ENCODE measurements at places on chromosomes 7 and 10.
A peak's percentile ranks its signal among the peaks of the same experiment; 100 is the strongest.

GRCh38 chr10:43190775-43191174, 52.5 kb downstream of the CSGALNACT2 start:
- no peak for DNase-seq

DNA sequence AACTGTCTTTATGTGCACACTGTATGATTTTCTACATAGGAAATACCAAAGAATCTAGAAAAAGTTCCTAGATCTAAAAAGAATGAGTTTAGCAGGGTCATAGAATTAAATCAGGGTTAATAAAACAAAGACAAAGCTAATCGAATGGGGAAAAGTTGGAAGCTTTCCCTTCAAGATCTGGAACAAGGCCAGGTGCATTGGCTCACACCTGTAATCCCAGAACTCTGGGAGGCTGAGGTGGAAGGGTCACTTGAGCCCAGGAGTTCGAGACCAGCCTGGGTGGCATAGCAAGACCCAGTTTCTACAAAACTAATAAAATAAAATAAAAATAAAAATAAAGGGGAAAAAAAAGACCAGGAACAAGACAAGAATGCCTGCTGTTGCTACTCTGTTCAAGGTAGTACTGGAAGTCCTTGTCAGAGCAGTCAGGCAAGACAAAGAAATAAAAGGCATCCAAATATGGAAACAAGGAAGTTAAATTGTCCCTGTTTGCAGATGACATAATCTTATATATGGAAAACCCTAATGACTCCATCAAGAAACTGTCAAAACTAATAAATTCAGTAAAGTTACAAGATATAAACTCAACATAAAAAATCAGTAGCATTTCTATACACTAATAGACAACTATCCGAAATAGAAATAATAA, 76.1 kb upstream of the RHEB start:
- DNase-seq, result no peak

- DNase-seq, result no peak
Measured at GRCh38 chr7:68840991-68841390, 757.3 kb upstream of the AUTS2 start.

GRCh38 chr10:24008164-24009091, 200.5 kb upstream of the KIAA1217 start:
- DNase-seq, result no peak

DNA sequence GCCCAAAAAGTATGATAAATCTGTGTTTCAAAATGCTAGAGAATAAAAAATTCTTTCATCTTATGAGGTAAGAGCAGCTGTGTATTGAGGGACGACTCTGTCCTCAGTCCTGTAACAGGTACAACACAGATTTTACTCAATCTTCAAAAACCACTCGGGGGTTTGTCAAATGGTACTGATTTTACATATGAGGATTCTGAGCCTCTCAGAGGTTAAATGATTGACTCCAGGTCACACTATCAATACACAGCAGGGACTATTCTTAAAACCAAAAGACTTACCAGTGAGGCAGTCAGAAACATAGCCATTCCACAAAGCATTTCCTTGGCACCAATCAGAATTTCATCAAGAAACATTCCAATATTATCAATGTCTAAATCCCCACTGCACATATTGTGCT, 95.5 kb downstream of the SGMS1 start:
- DNase-seq, result no peak

DNA sequence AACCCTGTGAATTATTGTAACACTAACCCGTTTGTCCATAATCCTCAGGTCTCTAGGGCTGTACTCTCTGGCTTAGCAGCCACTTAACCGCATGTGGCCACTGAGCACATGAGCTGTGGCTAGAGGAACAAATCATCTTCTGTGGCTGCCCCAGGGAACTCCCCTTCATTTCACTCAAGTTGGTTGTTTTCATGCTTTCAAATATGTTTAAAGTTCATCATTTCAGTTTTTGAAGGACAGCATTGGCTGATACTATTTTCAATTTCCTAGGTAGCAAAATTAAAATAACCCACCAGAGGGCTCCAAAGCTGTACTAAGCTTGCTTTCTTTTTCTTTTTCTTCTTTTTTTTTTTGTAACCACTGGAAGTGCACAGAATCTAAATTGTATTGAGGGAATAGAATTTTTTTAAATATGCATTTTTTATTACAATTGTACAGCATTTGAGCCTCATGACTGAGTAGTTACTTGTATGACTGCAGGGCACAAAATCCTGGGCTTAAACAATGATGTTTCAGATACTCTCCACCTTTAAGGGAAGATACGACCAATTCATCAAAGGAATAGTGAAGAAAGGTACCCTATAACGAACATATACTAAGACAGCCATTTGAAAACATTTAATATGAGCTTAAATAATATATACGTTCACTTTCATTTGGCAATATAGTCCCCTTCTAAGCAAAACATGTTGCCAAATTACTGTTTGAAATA, 38.6 kb downstream of the MRC1 start:
- no peak for DNase-seq

DNA sequence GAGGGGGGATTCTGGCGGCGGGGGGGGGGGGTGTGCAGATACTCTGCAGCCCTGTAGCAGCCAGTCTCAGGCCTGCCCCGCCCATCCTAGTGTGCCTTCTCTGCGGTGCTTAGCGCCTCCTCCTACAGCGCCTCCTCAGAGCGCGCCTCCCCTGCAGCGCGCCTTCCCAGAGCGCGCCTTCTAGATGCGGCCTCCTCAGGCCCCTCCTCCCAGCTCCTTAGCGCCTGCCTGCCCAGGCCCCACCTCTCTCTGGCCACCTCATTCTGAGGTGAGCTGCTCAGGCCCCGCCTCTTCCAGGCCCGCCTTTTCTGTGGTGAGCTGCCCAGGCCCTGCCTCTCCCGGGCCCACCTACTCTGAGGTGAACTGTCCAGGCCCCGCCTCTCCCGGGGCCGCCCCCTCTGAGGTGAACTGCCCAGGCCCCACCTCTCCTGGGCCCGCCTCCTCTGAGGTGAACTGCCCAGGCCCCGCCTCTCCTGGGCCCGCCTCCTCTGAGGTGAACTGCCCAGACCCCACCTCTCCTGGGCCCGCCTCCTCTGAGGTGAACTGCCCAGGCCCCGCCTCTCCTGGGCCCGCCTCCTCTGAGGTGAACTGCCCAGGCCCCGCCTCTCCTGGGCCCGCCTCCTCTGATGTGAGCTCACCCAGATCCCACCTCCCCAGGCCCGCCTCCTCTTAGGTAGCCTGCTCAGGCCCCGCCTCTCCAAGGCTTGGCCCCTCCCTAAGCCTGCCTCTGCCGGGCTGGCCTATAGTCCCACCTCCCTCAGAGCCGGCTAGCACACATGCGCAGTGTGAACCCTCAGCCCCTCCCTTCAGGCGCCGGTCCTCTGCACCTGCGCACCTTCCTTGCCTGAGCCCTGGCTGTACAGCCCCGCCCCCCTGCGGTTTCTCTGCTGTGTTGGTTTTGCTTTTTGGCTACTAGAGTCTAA, 2.1 kb upstream of the SGCE start:
- peak; percentile 75 for DNase-seq

DNA sequence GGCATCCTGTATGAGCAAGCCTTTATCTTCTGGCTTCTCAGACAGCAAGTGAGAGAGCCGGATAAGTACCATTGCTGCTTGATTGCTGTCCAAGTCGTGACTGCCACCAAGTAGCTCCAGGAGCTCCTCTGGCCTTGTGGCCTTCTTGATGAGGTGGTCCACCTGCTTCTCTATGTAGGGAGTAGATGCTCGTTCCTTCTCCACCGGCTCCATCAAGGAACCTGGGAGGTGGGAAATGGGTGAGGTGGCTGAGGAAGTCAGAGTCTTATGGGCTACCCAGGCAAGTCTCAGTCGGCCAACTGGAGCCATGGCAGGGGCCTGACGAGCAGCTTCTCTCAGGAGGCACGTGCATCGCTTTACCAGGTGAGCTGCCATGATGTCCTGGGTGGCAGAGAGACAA, 2.6 kb downstream of the TBRG4 start:
- no peak for DNase-seq

GRCh38 chr10:111756217-111757061, 427.1 kb downstream of the GPAM start:
- DNase-seq, result peak; percentile 1

GRCh38 chr10:13224210-13224995, 9.8 kb downstream of the UCMA start:
- DNase-seq, result no peak

DNA sequence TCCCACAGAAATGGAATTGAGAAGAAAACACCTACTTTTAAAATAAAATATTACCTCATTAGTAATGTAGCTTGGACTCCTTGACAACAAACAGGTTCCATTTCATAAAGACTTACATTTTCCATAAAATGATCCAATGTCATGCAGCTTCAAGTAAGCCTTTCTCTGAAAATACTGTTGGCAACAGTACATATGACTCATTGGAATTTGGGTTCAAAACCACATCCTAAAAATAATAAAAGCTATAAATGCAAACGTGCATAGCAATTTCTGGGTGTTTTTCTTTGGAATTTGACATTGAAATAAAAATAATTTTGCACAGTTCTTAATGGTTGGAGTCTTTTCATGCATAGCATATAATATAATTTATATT, 47.9 kb downstream of the FHIP2A start:
- no peak for DNase-seq

DNA sequence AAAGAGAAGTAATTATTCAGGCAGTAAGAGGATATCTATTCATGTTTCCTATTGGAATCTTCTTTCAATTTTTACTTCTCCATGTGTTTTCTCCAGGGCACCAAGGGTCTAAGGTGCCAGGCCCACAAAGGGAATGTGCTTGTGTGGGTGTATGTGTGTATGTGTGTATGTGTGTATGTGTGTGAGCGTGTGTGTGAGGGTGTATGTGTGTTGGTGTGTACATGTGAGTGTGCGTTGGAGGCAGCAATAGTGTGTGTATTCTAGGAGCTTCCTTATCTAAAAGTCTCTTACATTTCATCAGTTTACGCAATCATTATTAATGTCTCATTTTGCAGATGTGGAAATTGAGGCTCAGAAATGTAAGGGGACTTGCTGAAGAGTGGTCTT, 28.3 kb downstream of the RAMP3 start:
- no peak for DNase-seq

DNA sequence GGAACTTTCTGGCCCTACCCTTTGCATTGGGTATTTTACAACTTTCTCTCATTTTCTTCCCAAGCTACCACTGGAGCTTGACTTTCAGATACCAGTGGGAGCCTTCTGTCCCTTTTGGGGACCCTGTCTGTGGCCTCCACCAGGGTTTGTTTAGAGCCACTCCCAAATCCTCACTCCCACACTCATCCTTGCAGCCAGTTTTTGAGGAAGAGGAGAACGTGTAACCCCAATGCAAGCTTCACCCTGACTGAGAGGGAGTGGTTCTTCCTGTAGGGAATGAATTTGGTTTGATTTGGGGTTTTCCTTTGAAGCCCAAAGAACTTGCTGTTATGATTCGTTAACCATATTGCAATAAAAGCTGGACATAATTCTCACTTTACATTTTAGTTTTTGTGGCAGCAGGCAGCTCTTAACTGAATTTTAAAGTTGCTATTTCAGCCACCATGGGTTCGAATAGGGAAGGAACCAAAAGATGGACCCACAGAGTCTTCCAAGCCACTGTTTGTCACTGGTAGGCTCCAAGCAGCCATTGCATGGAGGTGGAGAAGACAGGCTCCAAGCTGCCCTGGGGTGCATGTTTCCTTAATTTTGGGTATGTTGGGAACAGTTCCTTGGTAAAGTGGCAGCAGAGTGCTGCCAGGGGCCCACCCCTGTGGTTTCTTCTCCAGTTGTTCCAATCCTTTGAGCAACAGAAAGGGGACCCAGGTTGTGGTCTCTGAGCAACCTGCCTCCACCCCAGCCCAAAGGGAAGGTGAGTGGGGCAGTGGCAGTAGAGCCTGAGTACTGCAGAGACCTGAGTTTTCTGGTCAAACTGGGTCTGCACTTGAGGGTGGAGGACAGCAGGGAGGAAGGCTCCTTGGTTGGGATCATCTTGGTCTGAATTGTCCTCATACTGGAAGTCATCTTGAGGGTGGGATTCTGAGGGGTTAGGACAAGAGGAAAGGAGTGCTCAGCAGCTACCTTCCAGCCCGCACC, 5.1 kb downstream of the EVX1 start:
- no peak for DNase-seq

GRCh38 chr10:485776-486175, 203.7 kb downstream of the DIP2C start:
- DNase-seq, result no peak

- no peak for DNase-seq
Measured at GRCh38 chr10:97519342-97519741, 20.6 kb downstream of the UBTD1 start.

DNA sequence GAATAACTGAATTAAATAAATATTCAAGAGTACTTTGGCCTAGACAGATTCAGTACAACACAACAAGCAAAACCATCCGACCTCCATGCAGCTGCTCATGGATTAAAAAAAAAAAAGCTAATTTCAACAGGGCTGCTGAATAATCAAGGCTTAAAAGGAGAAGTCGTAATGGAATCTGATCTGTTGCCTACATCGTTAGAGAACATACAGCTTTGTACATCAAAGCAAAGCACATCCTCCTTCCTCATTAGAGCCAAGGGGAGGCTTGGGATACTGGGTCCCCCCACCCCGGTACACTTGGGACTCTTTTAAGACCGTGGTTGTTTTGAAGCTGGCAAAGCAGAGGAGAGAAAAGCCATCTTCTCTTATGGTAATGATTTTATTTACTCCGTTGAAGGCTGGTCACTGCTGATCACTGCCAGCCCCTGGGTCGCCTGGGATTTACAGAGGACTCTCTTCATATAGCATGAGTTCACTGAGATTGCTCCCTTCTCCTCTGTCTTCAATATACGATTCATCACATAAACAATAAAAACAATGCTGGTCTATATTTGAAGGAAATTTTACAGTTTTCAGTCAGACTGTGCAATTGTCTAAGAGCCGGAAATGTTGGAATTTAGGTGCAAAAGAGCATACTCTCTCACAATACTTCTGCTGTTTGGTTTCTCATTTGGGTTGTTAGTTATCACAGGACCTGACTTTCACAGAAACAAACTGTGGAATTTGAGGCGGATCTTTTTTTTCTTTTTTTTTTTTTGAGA, 148.8 kb downstream of the FAM107B start:
- no peak for DNase-seq

DNA sequence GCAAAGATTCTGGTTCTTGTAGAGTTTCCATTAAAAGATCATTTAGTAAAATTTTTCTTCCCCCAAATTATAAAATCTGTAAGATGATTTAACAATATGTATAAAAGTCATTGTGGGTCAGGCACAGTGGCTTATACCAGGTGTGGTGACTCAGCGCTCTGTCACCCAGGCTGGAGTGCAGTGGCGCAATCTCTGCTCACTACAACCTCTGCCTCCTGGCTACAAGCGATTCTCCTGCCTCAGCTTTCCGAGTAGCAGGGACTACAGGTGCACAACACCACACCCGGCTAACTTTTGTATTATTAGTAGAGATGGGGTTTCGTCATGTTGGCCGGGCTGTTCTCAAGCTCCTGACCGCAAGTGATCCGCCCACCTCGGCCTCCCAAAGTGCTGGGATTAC, 68.0 kb downstream of the SEPTIN14 start:
- DNase-seq, result no peak

DNA sequence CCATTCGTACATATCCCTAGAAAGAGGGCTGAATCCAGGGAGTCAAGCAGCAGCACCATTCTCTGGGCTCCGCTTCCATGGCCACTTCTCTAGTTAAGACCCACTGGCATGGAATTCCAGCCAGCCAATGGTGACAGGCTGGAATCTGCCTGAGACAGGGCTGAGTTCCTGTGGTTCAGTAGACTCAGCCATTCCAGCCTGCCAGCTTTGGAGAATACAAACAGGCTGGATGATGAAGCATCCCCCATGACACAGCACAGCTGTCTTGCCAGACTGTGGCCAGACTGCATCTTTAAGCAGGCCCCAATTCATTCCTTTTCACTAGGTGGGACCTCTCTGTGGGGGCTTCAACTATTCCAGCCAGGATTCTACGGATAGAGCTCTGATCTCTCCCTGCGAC, 329.6 kb downstream of the XPNPEP1 start:
- no peak for DNase-seq

GRCh38 chr10:124559372-124560132, 97.9 kb downstream of the LHPP start:
- DNase-seq, result no peak

All from SK-N-MC (cell line).